Dorsolateral prefrontal cortex (tissue), 122 donors: ENCODE measurements at places on chromosomes 5 and 9.

DNA sequence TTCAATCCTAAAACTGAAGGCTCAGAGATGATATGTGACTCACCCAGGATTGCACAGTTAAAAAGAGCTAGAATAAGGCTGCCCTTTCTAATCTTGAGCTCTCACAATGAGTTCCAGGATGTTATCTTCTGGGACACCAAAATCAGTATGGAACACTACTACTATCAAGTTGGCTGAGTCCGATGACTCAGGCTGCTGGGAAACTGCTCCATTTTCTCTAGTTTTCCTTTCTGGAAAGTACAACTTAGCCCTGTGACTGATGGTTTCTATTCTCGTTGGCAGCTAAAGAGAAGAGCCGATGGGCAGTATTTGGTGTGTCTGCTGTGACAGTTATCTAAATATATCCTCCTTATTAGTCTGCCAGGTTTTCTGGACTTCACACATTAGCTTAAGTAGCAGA lies 37.9 kb upstream of the DPYSL3 start:
- no peak for DNase-seq

GRCh38 chr5:107365320-107366109 lies 305.2 kb downstream of the EFNA5 start:
- no peak for DNase-seq

- no peak for DNase-seq
Observed at GRCh38 chr5:32531885-32532520, 53.4 kb upstream of the SUB1 start.

GRCh38 chr5:23445573-23445972 lies 61.8 kb upstream of the PRDM9 start:
- no peak for DNase-seq

DNA sequence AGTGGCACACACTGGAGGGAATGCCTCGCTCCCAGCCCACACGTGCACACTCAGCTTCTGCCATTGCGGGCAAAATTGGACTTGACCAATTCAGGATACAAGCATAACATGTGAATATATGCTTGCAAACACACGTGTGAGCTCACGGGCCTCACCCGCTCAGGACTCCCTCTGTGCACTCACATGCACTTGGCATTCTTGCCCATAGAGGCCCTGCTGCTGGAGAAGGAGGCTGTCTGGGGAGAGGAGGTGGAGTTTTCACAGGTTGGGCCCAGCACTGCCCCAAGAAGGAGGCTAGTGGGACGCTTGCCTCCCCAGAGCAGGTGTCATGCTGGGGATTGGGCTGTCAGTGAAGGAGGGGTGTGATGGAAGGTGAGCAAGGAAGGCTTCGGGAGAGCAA lies 1.7 kb downstream of the MYMK start:
- no peak for DNase-seq

DNA sequence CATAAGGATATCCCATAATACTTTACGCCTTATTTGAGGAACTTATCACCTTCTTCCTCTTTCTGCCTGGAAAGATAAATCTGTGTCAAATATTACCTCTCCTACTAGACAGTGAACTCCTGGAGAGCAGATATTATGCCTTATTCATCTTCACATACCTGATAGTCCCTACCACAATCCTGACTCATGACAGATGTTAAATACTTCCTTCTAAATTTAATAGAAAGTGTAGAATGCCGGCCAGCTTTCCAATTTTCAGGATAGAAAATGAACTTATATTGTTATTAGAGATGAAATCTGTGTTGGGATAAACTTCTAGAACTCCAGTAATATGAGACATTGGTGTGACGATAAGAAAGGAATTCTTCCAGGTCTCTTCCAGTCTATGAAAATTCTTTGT lies 89.0 kb downstream of the GCNT4 start:
- no peak for DNase-seq

GRCh38 chr9:16796304-16796825 lies 74.1 kb downstream of the BNC2 start:
- DNase-seq = no peak

DNA sequence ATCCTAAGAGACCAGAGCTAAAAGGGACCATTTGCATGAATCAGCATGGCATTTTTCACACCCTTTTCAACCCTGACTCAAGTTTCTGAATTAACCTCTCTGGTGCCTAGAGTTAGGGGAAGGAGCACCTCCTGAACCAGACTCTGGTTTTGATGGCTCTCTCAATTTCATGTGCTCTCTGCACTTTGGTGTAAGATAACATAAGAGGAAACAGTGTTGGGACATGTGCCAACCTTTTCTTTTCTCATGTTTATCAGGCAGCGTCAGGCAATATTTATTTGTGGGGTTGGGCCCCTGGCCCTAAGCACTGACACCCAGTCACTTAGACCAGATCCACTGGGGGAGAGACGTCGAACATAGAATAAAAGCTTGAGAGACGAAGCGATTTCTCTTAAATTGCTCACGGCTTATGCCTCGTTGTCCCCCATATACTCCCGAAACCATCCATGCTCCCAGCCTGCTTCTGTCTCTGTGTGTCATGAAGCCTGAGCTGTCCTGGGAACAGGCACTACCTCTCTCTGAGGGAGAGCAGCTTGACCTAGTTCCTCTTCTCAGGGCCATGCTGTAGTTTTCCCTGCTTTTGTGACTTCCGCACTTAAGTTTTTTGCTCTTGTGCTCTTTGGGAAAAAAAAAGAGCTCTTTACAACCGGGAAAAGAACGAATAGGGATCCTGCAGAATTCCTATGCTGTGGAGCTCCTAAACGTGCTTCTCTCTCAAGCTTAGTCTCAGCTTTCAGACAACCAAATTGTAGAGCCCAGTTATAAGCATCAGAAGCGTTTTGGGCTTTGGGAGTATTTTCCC lies 195.7 kb downstream of the NR3C1 start:
- DNase-seq = no peak

DNA sequence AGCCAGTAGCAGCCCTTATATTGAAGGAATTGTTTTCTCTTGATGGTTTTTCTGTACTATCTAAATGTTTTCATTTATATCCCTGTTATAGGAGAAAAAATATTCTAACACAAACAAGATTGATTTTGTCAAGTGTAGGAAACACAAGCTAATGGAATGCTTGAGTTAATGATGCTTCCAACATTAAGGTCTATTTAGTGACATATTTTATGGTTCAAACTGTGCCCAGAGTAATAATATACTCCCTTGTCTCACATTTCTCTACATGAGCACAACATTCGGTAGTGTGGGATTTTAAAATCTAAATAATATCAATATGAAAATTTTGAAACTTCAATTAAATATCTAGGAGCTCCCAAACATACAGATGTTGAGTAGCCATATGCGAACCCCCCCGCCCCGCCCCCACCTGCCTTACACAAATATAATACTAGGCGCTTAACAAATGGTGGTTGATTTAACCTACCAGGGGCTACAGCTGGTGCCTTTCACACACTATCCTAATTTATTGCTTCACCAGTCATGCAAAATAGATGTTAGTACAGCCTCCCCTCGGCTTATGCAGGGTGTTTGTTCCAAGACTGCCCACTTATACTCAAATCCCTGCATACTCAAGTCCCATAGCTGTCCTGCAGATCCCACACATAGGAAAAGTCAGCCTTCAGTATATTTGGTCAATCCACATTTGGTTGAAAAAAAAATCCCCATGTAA lies 124.1 kb upstream of the ACO1 start:
- no peak for DNase-seq

GRCh38 chr9:96086936-96087571 lies 211.6 kb downstream of the ERCC6L2 start:
- DNase-seq = no peak

- DNase-seq = peak; percentile 52
Observed at GRCh38 chr5:45741110-45741509, 44.9 kb upstream of the HCN1 start.

GRCh38 chr5:98564836-98565235 lies 208.6 kb upstream of the RGMB start:
- DNase-seq = no peak

GRCh38 chr9:75957116-75957515 lies 66.6 kb downstream of the PCSK5 start:
- DNase-seq = no peak

DNA sequence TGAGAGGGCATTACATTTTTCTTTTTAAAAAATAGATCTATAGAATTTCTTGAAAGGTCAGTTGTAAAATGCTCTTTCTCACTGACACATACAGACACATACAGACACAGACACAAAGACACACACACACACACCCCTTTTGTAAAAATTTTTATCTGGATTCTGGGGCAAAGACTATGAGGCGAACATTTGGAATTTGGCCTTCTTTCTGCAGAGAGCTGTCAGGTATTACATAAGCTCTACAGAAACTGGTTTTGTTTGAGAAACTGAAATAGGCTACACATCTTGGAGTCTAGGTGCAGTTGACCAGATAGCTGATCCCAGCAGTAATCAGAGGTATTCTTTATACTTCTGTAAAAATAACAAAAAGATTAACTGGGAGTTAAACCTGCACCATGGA lies 315.9 kb upstream of the RPS23 start:
- no peak for DNase-seq

- no peak for DNase-seq
Observed at GRCh38 chr5:137303509-137303908, 195.6 kb downstream of the SPOCK1 start.

DNA sequence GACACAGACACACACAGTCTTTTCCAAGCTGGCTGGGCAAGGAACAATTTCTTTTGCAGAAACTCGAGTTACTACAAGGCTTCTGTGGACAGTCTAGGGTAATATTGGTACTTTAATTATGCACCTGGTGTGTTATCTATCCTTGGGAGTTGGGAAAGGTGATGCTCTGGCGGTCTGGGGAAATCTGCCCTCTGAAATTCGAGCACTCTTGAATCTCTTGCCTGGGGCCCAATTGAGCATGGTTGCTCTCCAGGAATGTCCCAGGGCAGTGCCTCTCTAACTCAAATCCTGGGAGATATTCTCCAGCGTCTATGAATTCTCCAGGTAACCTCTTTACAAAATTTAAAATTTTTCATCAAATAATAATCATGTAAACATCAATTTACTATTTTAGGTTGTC lies 69.3 kb downstream of the KCNIP1 start:
- no peak for DNase-seq

DNA sequence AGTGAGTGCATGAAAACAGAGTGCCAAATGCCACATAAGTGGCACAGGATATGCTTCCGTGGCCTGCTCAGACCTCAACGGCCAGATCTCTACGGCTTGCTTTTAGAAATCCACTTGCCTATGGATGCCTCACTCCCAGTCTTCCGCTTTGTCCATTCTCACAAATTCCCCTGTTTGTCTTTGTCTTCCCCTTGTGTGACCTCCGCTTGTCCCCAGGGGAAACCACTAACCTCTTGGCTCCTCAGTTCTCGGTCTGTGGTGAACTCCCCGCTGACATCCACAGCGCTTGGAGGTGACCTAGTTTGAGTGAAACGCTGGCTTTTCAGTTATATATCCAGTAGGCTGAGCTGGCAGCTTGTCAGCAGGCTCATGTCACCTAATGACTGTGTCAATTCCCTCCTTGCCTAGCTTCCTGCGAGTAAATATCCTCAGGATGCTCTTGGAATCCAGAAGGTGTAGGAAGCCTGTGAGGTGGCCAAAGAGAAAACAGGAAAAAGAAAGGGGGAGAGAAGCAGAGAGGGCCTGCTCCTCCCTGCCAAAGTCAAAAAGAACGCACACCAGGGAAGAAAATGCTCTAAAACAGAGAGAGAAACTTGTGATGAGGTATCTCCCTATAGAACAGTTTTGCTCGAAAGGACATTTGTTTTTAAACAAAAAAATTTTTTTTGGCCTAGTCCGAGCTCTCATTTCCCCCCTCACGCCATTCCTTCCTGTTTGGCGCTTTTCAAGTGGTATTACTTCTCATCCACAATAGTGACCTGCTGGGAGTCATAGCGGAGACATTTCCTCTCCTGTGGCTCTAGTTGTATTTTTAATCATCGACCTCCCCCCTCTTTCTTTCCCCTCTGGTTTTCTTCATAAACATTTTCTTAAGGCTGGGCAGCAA lies 101.6 kb upstream of the SPRY4 start:
- DNase-seq = no peak

DNA sequence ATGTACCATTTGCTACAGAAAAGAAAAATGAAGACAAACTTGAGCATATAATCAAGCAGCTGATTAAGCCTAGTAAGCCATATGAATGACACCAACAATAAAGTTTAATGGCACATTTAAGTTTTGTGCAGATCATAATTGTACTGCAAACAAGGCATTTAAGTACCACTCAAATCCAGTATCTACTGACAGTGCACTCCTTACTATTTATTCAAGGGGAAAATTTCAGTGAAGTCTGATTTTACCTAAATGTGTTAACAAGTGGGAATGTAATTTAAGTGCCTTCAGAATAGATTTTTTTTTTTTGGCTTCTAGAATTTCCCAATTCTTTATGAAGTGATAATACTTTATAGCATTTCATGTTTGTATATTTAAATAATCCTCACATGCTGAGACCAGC lies 341.0 kb upstream of the POU5F2 start:
- DNase-seq = no peak

DNA sequence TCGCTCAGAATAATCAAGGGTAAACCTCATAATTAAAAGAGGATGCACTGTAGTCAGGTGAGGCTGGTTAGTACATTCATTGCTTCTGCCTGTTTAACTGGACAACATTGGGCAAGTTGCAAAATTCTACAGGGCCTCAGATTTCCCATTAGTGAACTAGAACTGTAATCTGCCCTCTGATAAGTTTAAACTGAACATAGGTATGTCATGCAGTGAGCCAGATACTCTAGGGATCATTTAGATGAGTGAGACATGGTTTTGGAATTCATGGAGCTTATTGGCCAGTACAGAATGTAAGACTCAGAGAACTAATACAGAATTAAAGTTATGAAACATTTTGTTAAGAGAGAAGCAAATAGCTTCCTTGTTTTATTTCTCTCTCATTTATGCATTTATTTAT lies 35.9 kb downstream of the RNF44 start:
- DNase-seq = no peak

- no peak for DNase-seq
Observed at GRCh38 chr9:121233906-121234831, 32.5 kb upstream of the RAB14 start.

DNA sequence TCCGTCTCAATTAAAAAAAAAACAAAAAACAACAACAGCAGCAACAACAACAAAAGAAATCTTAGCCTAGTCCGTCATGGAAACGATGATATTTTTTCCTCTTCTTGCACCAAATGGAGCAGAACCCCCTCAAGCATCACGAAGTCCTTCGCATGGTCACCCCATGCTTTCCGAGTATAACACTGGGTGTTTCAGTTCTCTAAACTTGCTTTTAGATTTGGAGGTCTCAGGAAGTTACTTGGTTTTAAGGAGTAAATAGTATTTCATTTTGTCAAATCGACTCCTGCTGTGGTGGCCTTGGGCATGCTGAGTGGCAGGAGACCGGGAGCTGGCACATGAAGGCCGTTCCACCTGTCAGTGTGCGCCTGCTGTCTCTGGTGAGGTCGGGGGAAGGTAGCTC lies 118.5 kb upstream of the CACNA1B start:
- no peak for DNase-seq

GRCh38 chr9:115155037-115155436 lies 37.1 kb upstream of the TNC start:
- peak; percentile 39 for DNase-seq
